ENCODE measurements at places on chromosomes 2 and 18. TPM values are rescaled to one million over a fixed set of nuclear protein-coding genes. Genes with fewer than 3 reads are reported as not detected.

KCNE4 gene
- not detected for total RNA-seq

EN1 gene
- not detected for total RNA-seq

GPAT2 gene
- 33.6 TPM for total RNA-seq

CROCC2 gene
- not detected for total RNA-seq

ZFP36L2 gene
- total RNA-seq = 98.0 TPM

ESPNL gene
- not detected for total RNA-seq

BOLL gene
- not detected for total RNA-seq

ABHD1 gene
- total RNA-seq = 0.90 TPM
